ENCODE measurements at places on chromosomes 2 and 18.
A peak's percentile ranks its signal among the peaks of the same experiment; 100 is the strongest.

- DNase-seq = no peak
Observed at GRCh38 chr2:111222204-111222866, 101.6 kb downstream of the BCL2L11 start.

- DNase-seq = no peak
Observed at GRCh38 chr2:181805228-181806038, 86.1 kb upstream of the ITPRID2 start.

DNA sequence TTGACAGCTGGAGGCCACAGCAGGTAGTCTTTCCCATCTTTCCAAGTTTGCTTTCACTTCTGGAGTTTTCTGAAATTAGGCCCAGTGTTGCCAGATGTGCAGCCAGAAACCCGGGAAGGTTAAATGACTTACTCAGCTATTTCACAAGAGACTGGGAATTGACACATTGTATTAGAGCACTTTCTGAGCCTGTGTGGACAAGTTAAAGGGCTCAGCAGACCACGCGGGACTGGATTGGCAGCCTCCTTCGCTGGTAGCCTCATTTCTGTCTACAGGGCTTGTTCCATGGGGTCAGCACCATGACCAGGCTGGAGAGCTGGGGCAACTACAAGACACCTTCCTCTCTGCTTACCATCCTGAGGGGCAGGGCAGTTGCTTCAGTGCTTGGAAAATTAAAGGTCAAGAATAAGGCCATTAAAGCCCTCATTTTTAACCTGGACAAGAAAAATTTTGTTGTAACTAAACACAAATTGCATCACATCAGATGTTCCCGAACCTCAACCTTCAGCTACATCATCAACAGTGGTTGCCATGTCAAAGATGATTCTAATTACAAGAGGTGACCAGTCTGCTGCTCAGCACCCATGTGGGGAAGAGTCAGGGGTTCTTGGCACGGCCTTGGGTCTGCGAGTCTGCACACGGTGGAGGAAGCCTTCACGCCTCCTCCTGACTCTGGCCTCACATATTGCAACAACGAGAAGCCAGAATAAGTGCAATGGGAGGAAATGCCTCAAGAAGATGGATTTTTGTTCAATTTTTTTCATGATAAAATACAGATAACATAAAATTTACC is 279.5 kb upstream of the RAB6C start:
- no peak for DNase-seq

DNA sequence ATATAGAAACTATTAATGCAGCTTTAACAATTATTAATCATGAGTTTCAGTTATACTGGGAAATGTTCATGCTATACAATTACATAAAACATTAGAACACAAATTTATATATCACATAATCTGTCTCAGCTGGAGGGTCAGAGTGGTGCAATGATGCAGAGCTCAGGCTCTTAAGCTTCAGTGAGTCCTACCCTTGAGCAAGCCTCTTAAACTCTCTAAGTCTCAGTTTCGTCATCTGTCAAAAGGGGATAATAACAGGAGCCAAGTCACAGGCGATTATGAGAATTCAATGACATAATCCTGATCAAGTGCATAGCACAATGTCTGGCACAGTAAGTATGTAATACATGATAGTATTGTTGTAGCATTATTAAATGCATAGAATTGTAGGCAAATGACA is 46.0 kb downstream of the LAMA1 start:
- DNase-seq = no peak

DNA sequence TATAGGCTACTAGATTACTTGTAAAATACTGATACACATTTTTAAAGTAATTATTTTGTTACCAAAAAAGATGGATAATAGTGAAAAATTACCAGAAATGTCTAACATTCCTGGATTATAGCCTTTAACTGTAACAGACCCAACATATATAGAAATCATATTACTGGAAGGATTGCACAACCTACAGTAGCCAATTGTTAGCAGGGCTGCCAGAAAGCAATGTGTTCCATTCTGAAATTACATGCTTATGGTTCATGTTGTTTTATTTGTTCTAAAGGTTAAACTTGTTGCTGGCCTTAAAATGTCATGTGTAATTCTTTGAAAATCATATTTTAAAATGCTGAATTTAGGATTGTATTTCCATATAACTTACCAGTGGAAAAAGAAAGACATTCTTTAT is 793.6 kb upstream of the ACVR2A start:
- no peak for DNase-seq

- no peak for DNase-seq
Observed at GRCh38 chr2:70336552-70336951, 34.7 kb upstream of the FAM136A start.

- peak; percentile 43 for DNase-seq
Observed at GRCh38 chr2:201781557-201782051, 871 bp upstream of the ALS2 start.

GRCh38 chr18:24514439-24514838 is 54.0 kb downstream of the HRH4 start:
- no peak for DNase-seq

DNA sequence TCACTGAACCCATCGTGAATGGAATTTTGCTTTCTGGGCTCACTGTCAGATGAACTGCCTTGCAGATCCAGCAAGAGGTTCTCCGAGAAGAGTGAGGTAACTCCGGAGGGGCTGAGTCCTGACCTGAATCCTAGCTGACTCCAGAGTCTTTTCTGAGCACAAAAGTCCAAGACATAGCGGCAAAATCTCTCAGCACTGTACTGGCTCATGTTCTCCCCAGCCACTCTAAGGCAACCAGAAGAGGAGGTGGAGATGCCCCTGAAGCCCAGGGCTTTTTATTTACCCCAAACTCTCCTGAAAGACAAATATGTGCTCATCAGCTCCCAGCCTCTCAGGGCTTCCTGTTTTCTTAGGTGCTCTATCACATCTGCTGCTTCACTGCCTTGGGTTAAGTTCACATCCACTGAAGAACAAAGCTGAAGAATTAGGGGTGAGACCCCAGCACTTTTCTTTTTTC is 221.8 kb downstream of the MREG start:
- no peak for DNase-seq

- no peak for DNase-seq
Observed at GRCh38 chr18:56789004-56789888, 138.1 kb downstream of the WDR7 start.

DNA sequence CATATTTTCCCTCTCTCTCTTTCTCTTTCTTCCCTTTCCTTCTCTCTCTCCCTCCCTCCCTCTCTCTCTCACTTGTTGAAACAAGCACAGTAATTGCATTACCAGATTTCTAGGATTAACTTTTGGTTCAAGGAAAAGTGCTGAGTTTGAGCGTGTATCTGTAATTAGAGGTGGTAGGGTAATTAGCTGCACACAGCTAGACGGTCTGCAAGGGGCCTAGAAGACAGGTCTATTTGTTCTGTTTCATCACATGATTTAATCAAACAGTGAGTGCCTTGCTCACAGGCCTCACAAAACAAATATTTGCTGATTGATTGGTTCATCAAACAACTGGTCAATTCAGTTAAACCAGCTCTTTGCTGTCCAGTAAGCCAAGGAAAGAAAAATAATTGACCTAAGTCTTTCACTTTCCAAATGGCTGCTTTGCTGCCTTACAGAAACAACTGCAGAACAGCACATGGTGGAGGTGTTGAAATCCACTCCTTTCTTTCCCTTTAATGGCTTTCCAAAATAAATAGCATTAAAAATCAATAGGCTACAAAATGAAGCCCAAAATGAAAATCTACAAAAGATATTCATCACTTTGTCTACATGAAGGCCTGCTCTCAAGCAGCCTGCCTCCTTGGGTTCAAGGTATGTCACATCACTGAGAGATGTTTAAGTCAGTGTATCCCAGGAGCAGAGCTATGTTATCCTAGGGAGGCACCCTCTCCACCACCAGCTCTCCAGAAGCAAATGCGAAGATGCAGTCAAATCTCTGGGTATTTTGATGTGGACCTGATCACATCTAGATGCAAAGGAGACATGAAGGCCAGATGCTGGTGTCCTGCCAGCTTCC is 264.4 kb upstream of the SIX2 start:
- no peak for DNase-seq

- no peak for DNase-seq
Observed at GRCh38 chr2:149627111-149627801, 39.7 kb upstream of the MMADHC start.

DNA sequence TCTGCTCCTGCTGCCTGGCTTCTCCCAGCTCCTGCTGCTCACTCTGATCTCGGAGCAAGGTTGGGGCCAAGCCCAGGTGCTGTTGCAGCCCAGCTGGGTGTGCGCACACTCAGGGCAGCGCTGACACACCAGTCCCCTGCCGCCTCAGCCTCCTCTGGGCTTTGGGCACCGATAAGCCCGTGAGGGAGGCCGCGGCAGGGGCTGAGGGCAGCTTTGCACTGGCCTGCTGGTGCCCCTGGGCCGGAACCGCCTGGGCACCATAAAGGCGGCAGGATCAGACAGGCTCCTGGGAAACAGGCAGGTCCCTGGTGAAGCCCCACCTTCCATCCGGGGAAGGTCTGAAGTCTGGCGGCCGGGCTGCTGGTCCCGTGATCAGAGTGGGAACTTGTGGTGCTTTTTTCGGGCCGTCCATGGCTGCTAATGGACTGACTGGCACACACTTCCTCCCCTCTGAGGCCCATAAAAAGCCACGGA is 14.1 kb upstream of the EML6 start:
- DNase-seq = peak; percentile 41

DNA sequence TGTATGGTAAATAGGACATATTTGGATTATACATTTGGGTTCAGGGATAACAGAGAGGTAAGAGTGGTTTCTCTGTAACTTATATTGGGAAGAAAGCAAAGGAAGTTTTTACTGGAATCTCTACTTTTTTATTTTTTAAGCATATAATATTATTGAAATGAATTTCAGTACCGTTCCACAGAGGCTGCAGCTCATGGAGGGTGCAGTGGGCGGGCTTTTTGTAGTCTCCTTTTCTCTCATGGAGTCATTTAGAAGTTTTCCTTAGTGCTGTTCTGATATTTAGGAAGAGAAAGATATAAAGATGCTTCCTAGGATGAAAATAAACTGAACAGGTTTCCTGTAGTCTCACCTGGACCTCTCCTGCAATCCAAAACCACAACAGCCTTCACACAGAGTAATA is 1153.3 kb upstream of the TMEFF2 start:
- no peak for DNase-seq

GRCh38 chr2:226772389-226773179 is 27.0 kb downstream of the IRS1 start:
- no peak for DNase-seq

DNA sequence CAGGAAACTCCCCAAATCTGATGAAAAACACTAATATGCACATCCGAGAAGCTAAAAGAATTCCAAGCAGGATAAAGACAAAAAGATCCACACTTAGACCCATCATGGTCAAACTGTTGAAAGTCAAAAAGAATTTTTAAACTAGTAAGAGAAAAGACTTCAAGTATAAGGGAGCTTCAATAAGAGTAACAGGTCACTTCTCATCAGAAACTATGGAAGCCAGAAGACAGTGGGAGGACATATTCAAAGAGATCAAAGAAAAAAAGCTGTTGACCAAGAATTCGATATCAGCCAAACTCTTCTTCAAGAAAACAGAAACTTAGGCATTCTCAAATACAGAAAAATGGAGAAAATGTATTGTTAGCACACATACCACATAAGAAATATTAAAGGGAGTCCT is 50.4 kb downstream of the ZC3H8 start:
- DNase-seq = no peak

- no peak for DNase-seq
Observed at GRCh38 chr2:194328456-194328855, 1328.6 kb upstream of the SLC39A10 start.

- no peak for DNase-seq
Observed at GRCh38 chr2:118055512-118056164, 32.6 kb upstream of the INSIG2 start.

DNA sequence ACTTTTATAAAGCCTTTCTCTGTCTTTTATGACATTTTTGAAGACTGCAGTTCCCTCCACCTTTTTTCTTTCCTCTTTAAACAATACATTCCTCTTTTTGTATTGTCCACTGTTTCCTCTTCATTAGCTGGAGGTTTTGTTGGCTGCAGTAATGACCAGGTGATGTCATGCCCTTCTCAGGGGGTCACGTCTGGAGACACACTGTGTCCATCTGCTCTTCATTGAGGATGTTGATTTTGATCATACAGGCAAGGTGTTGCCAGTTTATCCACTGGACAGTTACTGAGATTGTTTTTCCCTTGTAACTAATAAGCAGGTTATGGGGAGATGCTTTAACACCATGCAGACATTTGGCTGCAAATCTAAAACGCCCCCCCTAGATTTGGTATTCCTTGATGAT is 19.8 kb downstream of the ZNF407 start:
- no peak for DNase-seq

DNA sequence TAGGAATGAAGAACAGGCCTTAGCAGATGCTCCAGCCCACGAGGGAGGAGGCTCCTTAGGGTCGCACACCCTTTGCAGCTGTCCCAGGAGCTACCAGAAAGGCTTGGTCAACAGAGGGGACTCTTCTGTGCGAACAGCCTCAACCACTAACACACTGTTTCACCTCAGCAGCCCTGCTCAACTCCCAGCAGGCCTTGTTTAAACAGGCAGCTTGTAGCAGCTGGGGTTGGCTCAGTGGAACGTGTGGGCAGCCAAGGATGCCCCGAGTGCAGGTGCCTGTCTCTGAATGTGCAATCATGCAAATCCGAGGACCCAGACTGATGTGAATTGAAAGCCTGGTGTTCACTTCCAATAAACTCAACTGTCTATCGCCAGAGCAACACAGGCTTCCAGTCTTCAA is 88.7 kb upstream of the CXCR4 start:
- DNase-seq = no peak

- DNase-seq = no peak
Observed at GRCh38 chr2:204019572-204020501, 83.3 kb downstream of the ICOS start.

GRCh38 chr18:9866627-9867026 is 19.1 kb upstream of the TXNDC2 start:
- no peak for DNase-seq

DNA sequence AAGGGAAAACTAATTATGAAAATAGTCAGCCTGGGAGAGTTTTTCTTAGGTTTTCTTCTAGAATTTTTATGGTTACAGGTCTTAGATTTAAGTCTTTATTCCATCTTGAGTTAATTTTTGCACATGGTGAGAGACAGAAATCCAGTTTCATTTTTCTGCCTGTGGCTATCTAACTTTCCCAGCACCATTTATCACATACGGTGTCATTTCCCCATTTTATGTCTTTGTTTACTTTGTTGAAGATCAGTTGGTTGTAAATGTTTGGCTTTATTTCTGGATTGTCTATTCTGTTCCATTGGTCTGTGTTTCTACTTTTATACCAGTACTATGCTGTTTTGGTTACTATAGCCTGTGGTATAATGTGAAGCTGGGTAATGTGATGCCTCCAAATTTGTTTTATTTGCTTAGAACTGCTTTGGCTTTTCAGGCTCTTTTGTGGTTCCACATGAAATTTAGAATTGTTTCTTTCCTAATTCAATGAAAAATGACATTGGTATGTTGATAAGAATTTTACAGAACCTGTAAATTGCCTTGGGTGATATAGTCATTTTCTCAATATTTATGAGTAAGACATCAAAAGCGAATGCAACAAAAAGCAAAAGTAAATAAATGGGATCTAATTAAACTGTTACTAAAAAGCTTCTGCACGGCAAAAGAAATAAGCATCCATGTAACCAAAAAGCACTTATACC is 146.1 kb upstream of the NOL4 start:
- no peak for DNase-seq

- DNase-seq = peak; percentile 35
Observed at GRCh38 chr2:200026332-200027230, 71.2 kb downstream of the MAIP1 start.

- DNase-seq = no peak
Observed at GRCh38 chr2:222842491-222843174, 18.2 kb upstream of the ACSL3 start.

All from left hindlimb (tissue), 1 donor.